Mesenteric fat pad (tissue), 1 donor: ENCODE measurements at places on chromosomes 3 and 15. TPM values are rescaled to one million over a fixed set of nuclear protein-coding genes. Genes with fewer than 3 reads are reported as not detected.

GHSR gene
- total RNA-seq = not detected

GRCh38 chr15:59298225-59298853 is 74.3 kb downstream of the MYO1E start:
- DNase-seq = no peak

DNA sequence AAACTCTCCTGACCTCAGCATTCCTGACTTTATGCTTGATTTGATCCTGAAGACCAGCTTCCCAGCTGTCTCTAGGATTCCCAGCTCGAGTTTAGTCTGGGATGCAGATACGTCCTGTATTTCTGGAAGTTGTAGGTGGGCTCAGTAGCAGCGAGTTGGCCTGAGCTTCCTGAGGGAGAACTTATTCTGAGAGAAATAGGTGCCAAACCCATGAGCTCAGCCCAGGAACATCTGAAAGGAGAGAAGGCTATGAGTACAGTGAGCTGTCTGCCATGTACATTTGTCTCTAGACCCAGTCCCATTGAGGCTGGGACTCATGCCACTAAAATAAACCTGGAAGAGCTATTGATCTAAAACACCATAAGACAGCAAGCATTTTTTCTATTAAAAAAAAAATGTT is 36.6 kb upstream of the SLC9A9 start:
- DNase-seq = no peak

GRCh38 chr3:122824465-122825381 is 29.9 kb downstream of the SLC49A4 start:
- DNase-seq = no peak

FBN1 gene
- 297 TPM for total RNA-seq

DNA sequence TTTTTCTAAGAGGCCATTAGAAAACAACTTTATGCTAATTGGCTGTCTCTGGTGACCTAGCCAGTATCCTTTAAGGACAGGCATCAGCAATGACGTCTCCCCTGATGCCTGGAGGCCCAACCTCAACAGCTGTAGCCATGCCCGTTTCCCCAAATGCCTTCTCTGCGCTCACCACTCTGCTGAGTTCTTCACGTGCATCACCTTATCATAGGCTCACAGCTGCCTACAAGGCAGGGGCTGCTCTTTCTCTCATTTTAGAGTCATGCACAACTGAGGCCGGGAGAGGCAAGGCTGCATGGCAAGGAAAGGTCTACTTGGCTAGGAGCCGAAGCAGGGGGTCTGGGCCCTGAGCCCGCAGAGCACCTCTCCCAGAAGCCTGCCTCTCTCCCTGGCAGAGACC is 43.9 kb upstream of the SEC13 start:
- no peak for DNase-seq

WDR49 gene
- total RNA-seq = 0.64 TPM

GRCh38 chr15:96392380-96393208 is 62.1 kb downstream of the NR2F2 start:
- DNase-seq = no peak

NAALADL2 gene
- total RNA-seq = 12.5 TPM

TMEM40 gene
- not detected for total RNA-seq

DNA sequence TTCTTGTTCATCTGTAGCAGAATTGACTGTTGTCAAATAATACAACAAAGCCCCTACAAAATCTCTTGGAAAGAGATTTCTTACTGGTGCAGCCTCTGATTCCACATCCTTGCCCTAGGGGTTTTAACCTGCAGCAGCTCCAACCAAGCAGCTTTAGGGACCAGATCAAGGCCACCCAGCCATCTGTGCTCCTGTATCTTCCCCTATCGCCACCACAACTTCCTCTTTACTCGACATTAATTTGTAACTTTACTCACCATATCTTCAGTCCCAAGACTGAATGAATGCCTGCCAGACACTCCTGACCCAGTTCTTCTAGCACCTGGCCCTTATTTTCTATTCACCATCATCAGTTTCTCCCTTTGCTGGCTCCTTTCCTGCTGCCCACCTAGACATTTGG is 156.6 kb upstream of the IL12A start:
- DNase-seq = no peak

DNA sequence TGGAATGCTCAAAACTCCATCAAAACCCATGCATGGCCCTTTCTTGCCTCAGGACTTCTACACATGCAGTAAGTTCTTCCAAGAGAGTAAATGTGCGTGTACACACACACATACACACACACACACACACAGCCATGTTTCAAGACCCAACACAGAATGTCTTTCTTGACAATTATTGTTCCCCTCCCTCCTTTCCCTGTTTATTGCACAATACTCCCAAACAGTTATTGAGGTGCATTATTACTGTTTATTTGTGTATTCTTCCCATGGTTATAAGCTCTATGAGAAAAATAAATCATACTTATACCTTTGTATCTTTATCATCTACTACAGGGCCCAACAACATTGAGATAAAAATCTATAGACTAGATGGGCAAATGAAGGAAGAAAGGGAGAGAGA is 523.8 kb upstream of the NAALADL2 start:
- DNase-seq = no peak

ZBED2 gene
- not detected for total RNA-seq

DNA sequence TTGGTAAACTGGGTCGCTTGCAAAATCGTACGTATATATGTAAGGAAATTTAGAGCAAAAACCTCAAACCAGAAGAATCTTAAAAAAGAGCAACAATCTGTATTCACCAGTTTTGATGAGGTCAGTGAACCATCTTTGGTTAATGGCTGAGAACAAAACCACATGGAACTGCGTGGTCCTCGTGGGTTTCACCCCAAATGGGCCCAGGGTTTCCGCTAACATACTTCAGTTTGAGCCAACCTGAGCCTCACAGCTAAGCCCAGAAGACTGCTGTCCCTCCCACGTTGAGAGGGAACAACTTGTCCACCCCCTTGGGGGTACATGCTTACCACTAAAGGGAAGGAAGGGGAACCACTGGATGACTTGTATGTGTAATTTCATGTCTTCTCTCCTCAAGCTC is 204.6 kb downstream of the CACNA2D3 start:
- DNase-seq = no peak

DNA sequence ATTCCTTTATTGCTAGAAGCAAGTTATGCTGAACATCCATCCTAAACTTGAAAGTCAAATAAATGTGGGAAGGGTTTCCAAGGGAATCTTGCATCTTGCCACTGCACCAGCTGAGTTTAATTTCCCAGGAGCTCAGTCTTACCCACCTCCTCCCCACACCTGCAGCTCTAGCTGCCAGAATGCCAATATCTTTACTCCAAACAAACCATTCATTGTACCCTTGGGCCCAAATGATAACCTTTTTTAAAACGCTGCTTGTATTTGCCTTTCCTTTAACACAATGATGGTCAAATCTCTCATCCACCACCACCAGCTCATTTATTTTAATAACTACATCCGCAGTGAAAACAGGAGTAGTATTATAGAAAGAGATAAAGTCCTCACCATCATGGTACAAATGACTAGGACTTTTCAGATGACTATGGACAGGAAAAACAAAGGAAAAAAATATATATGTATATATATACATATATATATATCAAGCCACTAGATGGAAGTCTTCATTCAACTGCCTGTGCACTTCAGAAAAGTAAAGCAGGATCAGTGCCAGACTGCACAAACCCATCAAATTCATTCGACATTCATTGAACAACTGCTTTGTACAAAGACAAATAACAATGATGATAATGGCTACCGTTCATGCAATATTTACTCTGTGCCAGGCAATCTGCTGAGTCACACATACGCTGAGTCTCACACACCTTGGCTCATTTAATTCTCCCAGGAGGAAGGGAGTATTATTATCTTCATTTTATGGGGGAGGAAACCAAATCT is 44.0 kb downstream of the BFSP2 start:
- DNase-seq = no peak

DNA sequence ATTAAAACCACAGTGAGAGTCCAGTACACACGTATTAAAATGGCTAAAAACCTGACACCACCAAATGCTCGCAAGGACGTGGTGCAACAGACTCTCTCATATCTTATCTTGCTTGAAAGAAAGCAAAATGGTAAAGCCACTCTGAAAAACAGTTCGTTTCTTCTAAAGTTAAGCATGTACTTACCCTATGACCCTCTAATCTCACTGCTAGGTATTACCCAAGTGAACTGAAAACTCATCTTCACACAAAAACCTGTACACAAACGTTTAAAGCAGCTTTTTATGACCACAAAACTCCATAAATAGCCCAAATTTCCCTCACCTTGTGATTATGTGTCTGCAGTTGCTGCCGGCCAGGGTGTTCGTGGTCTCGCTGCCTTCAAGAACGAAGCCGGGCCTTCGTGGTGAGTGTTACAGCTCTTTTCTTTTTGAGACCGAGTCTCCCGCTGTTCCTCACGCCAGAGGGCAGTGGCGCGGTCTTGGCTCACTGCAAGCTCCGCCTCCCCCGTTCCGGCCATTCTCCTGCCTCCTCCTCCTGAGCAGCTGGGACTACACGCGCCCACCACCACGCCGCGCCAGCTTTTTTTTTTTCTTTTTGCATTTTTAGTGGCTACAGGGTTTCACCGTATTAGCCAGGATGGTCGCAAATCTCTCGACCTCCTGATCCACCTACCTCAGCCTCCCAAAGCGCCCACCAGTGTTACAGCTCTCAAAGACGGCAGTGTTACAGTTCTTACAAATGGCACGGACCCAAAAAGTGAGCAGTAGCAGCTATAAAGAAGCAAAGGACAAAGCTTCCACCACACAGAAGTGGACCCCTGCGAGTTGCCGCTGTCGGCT is 165.4 kb downstream of the TJP1 start:
- peak; percentile 45 for DNase-seq

GRCh38 chr15:25678500-25678855 is 184.6 kb downstream of the ATP10A start:
- DNase-seq = no peak

SMCO1 gene
- not detected for total RNA-seq

GRCh38 chr3:36362973-36363372 is 17.3 kb upstream of the STAC start:
- DNase-seq = no peak

SPG11 gene
- total RNA-seq = 72.1 TPM

EIF1B gene
- 79.5 TPM for total RNA-seq

DNA sequence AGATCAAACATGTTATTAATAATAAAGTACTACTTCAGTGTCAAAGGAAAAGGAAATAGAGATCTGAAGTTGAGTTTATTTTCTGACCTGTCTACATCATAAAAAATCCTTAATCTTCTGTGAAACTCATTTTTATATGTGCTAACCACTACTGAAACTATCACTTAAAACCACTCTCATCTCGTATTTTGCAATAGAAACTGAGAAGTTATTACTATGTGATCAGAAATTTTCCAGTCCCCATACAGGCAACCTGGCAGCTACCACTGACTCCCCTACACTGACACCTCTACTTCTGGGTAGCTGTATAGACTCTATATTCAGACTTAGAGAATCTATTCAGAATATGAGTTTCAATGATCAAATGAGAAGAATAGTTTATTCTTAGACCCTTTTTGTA is 8.3 kb downstream of the HDGFL3 start:
- DNase-seq = no peak

EIF4A2 gene
- total RNA-seq = 237 TPM

DNA sequence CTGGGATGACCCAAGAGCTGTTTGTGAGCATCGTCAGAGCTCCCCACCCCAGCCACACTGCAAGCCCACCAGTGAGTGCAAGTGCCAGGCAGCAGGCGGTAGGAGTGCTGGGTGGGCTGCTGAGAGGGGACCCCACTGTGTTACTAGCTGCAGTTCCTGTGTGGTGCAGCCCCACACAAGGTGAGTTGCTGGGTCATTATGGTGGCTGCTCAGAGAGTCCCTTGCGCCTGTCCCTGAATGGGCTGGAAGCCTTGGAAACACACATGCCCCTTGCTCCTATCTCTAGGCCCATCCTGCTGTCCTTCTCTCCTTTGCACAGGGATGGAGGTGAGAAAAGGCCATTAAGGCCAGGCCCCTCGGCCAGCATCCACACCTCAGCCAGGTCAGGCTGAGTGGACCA is 83.7 kb downstream of the SEC22A start:
- DNase-seq = peak; percentile 87

DNA sequence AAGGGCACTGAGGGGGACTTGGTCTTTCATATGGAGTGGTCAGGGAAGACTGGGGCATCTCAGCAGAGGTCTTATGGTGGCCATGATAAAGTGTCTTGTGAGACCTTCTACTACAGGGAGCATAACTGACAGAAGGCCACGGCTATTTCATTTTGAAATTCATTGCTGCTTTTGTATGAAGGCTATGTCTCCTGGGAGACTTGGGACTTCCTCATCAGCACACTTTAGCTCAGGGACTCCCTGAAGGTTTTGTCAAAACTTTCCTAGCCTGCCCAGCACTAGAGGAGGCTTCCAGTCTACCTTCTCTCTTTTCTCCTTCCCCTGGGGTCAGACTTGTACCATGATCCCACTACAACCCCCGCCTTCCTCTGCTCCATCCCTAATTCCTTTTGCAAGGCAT is 77.2 kb upstream of the RASGRF1 start:
- DNase-seq = no peak

SPINK8 gene
- not detected for total RNA-seq

GRCh38 chr3:34365231-34365630 is 566.8 kb downstream of the PDCD6IP start:
- no peak for DNase-seq

DNA sequence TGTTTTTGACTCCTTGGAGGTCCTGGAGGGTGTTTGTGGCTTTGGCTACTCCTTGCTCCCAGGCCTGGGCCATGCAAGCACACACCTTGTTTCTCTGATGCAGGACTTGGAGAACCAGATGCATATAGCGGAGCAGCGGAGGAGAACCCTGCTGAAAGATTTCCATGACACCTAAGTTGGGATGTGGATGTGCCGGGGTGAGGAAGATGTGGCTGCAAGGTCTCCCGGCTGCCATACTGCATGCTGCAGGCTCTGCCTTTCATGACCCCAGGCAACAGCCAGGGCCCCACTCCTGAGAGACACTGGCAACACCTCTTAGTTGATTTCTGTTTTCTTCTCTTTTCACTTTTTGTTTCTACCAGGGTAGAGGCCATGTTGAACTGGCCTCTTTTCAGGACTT is 6.9 kb upstream of the P4HTM start:
- DNase-seq = peak; percentile 55

- DNase-seq = no peak
These were observed 12.8 kb downstream of the ADPGK start for GRCh38 chr15:72770673-72771328.

GOLGA8J gene
- not detected for total RNA-seq

GRK7 gene
- total RNA-seq = not detected

DNA sequence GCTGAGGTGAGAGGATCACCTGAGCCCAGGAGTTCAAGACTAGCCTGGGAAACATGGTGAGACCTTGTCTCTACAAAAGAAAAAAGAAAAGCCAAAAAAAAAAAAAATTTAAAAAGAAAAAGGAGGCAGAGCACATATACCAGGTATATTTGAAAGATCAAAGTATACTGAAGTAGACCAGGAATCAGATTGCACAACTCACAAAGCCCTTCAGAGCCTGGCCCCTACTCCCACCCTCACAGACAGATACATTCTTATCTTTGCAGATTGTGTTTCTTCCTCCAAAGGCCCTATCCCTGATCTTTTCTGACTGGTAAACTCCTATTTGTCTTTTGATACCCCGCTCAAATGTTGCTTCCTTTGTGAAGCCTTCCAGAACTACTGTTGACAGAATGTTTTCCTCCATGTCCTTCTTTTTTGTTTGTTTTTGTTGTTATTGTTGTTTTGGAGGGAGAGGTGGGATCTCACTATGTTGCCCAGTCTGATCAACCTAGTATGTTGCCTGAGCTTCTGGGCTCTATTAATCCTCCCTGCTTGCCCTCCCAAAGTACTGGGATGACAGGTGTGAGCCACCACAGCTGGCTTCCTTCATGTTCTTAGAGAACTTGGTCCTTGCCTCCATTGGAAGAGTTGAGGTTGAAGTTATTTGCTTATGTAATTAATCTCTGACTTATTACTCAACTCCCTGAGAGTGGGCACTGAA is 9.8 kb upstream of the ITGB5 start:
- DNase-seq = no peak
